DMS153 (cell line): ENCODE measurements at places on chromosomes 13 and 19.

DNA sequence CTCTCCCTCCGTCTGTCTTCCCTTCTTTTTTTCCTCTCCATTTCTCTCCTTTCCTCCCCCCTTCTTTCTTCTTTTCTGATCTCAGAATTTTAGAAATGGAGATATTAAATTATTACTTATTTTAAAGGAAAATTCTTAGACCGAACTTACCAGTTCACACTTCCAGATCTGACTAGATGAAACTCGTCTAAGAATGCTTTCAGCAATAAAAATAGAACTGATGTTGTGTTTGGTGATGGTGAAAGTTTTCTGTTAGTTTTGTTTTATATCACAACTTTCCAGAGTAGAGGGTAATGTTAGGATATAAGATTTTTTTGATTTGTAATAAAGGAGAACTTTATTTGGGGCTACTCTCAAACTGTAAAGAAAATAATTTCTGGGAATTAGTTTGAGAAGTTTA is 29.9 kb downstream of the UCHL3 start:
- DNase-seq, result no peak

GRCh38 chr19:9009935-9010651 is at the start of gene MUC16:
MUC16 (minus strand) TSS chr19:9010409.
- DNase-seq, result no peak

- DNase-seq, result peak; percentile 13
Observed at GRCh38 chr19:6060600-6061375, 49.5 kb downstream of the RFX2 start.

GRCh38 chr13:51955816-51956603 is 55.2 kb downstream of the ATP7B start:
- DNase-seq, result no peak

- DNase-seq, result peak; percentile 87
Observed at GRCh38 chr13:76799696-76800095, 86.5 kb downstream of the KCTD12 start.

- no peak for DNase-seq
Observed at GRCh38 chr19:34327851-34328250, 37.1 kb upstream of the GPI start.

GRCh38 chr13:101614491-101614890 is 162.0 kb downstream of the ITGBL1 start:
- DNase-seq, result no peak

GRCh38 chr13:98147521-98147920 is 4.6 kb downstream of the FARP1 start:
- DNase-seq, result no peak

DNA sequence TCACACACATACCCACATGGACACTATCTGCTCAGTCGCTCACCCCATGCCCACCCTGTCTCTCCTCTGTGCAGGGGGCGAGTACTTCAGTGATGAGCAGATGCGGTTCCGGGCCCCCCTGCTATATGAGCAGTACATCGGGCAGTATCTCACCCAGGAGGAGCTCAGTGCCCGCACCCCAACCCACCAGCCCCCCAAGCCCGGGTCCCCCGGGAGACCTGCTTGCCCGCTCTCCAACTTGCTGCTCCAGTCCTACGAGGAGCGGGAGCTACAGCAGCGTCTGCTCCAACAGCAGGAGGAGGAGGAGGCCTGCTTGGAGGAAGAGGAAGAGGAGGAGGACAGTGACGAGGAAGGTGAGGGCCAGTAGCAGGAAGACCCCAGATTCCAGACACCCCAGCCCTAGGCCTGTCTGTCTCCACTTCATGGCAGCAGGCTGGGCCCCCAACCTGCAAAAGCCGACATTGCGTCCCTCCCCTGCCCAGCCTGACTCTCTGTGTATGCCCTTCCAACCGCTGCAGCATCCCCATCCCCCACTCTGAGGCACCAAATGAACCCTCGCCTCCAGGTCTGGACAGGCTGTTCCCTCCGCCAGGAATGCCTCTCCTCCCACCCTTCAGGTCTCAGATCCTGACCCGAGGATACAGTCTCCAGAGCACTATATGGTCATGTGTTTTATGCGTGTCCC is 9.7 kb downstream of the CCDC97 start:
- no peak for DNase-seq

DNA sequence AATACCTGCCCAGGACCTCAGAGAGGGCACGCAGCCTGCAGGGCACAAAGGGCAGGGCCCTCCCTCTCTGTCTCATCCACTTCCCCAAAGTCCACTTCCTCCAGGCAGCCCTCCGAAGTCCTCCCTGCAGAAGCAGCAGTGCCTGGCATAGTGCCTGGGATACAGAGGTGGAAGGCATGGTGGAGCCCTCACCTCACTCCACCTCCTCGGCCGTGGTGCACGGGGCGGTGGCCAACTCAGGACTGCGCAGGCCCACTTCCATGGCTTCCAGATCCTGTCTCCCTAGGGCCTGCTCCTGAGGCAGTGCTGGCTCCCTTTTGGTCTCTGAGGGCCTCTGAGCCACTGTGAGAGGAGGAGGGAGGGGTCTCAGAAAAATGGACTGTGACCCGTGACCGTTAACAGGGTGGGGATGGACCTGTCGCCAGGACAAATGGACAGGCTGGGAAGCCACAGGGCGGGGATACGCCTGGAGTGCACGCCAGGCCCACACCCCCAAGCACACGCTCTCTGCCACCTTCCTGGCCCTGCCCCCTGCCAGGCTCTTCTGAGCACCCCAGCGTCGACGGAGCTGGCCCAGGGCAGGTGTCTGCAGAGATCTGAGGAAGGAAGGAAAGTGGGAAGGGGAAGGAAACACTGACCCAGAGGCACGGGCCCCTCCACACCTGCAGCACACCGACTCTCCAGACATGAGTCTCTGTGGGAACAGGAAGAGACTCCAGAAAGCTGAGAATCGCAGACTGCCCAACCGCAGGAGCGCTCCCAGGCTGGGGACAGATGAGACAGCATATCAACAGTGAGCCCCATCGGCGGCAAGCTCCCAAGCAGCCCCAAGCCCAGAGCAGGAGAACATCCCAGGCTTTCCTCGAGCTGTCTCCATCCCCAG is 8.4 kb downstream of the REXO1 start:
- no peak for DNase-seq

DNA sequence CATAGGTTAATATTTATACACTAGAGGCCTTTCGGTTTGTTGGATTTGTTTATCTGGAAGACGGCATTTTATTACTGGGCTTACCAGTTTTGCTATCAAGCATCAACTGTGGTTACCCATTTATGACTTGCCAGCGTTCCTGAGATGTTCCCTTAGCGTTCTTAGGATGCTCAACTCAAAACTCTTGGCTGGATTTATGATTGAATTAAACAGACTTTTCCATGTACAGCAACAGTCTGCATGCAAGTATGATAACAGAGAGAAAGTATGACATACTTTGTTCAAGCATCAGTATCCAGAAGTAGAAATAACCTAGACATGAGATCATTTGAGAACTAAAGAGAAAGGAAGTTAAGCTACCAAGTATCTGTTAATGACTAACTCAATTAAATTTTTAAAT is 29.9 kb upstream of the RNF113B start:
- DNase-seq, result no peak

DNA sequence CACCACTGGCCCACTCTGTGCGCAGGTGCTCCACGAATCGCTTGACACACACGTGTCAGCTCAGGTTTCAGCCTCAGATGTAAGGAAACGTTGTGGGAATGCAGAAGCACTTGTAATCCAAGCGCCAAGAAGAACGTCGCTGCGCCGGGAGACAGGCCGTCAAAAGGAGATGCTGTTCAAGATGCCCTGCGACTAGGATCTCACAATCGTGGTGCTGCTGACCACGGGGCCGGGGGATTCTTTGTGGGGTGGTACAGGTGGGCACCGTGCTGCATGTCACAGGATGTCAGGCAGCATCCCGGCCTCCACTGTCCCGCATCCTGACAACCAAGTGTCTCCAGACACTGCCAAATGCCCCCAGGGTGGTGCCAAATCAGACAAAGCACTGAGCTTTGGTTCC is 16.9 kb upstream of the SIGLEC11 start:
- no peak for DNase-seq

DNA sequence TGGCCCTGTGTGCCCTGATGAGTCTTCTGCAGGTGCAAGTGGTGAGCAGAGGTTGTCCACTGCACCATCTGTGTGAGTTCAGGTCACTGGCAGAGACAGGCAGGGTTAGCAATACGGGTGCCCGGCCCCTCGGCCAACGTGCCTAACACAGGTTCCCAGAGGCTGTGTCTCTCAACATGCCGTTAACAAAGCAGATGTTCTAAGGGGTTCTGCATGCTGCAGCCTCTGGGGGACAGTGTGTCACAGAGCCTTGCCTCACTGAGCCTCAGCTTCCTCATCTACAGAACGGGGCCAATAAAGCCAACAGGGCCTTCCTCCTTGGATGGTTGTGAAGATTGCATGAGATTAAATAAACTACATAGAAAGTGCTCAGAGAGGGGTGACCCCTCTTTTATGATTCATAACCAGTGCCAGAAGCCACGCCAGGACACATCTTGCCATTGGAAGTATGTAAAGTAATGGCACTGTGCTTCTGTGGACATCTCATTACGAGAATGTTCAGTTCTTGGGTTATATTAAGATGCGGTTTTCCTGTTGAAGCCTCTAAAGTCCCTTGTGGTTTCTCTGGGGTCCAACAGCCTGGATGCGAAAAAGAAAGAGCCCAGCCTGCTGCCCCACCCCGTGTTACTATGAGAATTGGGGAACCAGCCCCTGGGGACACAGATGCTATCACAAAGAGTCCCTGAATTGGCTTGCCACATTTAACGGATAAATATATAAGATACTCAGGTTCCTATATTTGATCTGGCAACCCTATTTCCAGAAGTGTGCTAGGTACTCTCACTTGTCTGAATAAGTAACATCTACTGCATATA is 11.2 kb upstream of the ARHGEF18 start:
- no peak for DNase-seq

DNA sequence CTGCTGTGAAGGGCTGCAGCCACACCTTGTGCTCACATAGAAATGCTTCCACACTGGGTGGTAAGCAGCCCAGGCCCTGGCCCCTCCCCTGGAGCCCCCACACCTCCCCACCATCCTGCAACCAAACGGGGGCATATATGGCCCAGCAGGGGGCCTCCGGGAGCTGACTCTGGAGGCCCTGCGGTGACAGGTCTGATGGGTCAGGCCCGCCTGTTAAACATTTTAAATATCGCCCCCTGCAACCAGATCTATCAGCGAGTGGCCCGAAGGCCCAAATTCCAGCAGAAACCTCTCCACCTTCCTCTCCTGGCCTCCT is 48.0 kb upstream of the KATNAL1 start:
- DNase-seq, result no peak

DNA sequence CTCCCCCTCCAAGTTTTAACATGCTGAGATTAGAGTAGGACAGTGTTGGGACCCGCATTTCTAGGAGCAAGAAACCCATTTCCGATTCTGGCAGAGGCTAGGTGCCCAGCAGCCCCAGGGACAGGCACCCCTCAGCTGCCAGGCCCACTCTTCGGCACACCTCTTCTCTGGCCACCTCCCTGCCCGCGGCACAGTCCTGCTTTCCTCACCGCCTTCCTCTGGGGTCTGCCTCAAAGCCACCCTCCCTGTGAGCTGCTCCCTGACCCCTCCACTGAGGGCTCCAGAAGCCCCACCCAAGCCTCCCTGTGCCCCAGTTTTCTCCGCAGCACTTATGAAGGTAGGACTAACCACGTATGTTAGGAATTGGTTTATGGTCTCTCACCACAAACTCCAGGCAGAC is 79.9 kb downstream of the STK24 start:
- DNase-seq, result no peak

GRCh38 chr13:92122186-92122853 is 723.9 kb downstream of the GPC5 start:
- no peak for DNase-seq

DNA sequence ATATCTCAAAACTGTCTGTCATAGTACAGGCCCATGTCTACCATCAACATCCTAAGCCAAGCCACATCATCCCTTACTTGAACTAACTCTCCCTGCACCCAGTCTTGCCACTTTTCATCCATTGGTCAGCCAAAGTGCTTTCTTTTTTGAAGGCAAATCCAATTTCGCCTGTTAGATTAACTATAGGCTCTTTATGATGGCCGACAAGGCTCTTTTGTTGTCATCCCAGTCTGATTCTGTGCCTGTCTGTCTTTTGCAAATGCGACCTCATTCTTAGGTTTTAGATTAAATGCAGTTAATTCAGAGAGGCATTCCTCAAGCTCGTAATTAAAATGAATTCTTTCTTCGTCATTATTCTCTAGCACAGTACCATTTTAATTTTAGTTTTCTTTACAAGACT is 148.3 kb downstream of the HS6ST3 start:
- no peak for DNase-seq

- no peak for DNase-seq
Observed at GRCh38 chr19:46206176-46206575, 23.4 kb upstream of the IGFL1 start.

GRCh38 chr19:15276620-15277215 is 44.5 kb upstream of the EPHX3 start:
- DNase-seq, result no peak

GRCh38 chr19:38564981-38565690 is 52.6 kb downstream of the MAP4K1 start:
- DNase-seq, result no peak

DNA sequence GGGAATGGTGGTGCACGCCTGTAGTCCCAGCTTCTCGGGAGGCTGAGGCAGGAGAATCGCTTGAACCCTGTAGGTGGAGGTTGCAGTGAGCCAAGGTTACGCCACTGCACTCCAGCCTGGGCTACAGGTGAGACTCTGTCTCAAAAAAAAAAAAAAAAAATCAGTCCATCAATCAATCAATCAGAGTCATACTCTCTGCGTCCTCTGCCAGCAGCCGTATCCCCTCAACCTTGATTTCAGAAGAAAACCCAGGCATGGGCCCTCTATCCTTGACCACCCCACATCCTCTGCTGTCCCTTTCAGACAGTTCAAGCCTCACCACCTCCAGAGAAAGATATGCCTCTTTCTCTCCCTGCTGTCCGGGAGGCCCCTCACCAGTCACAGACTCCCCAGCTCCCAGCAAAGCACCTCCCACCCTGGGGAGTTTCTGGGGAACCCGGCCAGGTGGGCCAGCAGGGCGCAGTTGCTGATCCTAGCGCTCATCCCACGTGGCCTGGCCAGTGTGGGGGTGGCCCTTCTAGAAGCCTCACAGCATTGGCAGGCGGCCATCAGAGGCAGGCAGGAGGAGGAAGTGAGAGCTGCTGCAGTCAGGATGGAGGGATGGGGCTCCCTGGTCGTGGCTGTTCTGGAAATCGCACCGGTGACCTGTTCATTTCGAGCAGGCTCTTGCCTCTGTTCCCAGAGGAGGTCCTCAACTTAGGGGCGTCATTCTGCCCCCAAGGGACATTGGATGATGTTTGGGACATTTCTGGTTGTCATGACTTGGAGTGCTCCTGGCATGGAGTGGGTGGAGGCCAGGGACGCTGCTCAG is 10.2 kb upstream of the JSRP1 start:
- DNase-seq, result peak; percentile 28

DNA sequence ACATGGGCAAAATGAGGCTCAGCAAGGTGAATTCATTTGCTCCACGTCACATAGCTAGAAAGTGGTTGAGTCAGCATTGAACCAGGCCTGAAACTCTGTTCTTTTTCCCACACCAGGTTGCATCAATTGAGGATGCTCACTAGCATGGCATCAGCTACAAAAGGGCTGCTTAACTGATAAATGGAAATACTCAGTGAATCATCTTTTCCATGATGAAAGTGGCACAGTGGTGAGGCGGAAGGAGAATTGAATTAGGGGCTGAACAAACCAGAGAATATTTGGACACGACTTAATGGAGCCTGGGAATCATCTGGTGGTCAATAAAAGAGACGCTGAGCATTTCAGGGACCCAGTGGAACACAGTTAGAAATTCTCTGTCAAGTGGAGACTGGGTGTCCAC is 320.1 kb upstream of the MAB21L1 start:
- DNase-seq, result no peak
